Type B pancreatic cell (in vitro differentiated cells): ENCODE measurements at places on chromosomes 11 and 22.

DNA sequence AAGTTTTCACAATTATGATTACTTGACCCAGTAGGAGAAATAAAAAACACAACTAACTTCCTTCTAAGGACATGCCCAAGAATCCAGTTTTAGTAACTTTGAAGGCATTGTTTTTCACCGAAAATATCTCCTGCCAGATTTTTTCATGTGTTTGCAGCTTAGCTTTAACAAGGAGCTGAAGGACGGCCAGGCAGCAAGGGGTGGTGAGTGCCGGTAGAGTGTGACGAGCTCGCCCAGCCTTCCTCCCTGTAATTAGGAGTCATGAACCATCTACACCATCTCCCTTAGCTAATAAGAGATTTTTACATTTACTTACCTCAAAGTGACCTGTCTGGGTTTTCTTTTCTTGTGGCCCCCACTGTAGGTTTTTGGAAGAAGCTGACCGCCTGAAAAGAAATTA, 72.0 kb downstream of the BMAL1 start:
- DNase-seq: no peak

DNA sequence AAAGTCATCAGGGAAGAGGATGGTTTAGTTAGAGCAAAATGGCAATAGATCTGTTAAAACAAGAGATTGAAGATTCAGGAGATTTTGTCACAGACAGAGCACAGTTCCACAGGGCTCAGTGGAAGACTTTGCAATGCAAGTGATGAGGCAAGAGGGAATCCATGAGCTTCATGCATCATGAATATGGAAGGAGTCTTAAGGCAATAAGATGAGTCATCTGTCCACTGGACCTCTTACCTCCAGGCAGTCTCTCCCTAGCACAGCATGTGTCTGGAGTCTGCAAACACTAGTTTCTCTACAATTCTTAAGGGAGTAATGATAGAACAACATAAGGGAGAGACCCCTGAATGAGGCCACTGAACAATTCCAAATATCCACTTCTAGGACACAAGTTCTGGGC, 245.7 kb downstream of the NXPE2 start:
- DNase-seq: no peak

DNA sequence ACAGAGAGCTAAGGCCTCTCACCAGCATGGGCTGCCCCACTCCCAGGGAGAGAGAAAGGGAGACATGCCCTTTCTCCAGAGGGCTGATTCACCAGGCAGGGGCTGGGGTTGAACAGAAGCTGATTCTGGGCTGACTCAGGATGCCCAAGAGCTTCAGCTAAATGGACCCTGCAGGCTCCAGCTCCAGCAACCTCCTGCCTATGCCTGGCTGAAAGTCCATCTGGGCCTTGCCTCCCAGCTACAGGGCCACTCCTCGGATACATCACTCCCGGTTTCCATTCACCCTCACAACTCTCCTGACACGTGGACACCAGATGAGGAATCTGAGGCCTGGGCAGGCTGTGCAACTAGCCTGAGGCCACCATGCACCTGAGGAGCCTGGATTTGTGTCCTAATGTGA, 215.5 kb downstream of the BUD13 start:
- DNase-seq: no peak

DNA sequence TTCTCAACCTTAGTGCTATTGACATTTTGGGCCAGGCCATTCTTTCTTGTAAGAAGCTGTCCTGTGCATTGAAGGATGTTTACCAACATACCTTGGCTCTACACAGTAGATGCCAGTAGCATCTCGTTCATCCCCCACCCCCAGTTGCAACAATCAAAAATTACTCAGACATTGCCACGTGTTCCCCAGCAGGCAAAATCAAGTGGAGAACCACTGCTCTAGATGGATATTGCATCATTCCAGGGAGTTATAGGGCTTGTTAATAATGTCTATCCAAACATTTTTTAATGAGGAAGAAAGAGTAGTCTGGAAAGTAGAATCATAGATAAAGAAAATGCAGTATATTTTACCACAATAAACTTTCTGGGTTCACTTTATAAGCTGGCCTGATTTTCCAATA, 64.1 kb downstream of the PRMT3 start:
- no peak for DNase-seq

DNA sequence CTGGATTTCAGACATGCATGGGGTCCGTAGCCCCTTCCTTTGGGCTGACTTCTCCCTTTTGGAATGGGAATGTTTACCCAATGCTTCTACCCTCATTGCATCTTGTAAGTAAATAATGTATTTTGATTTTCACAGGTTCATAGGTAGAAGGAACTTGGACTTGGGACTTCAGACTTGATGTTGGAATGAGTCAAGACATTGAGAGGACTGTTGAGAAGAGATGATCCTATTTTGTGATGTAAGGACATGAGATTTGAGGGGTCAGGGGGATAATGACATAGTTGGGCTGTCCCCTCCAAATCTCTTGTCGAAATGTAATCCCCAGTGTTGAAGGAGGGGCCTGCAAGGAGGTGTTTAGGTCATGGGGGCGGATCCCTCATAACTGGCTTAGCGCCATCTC, 933 bp upstream of the KRTAP5-10 start:
- no peak for DNase-seq

GRCh38 chr22:48853627-48854240, 973.9 kb downstream of the BRD1 start:
- peak; percentile 45 for DNase-seq

DNA sequence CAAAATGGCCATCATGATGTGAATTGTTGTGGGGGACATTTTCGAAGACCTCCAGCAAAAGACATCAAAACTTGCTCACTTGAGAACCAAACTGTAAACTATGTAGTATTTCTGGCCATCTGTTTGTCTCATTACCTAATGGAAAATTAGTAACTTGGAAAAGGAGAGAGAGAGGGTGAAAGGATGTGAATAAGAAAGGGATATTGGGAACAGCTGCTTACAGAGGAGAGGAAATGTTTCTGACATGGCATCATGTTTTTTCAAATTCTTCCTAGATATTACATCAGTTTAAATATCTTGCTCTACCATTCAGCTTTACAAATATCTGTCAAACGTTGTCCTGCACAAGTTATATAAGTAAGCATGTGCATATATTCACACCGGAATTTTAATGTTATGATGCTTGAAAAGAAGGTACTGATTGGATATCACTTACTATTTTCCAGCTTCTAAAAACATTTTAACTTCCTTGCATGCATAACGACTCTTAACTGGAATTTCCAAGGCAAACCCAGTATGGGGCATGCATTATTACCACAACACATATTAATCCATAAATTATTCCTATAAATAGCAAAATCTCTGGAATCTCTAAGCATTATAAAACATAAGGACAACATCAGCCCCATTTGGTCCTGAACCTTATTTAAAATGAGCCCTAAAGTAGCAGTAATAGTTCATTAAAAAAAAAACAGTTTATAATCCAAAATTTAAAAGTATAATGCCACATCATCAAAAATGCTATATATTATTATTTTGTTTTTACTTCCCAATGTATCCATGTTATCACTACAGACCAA, 20.0 kb downstream of the GUCY1A2 start:
- no peak for DNase-seq
